Pulmonary artery endothelial cell (primary cell): ENCODE measurements at places on chromosomes 4 and X. TPM values are rescaled to one million over a fixed set of nuclear protein-coding genes. Genes with fewer than 3 reads are reported as not detected.

- DNase-seq: no peak
These were observed 11.7 kb downstream of the PROM1 start for GRCh38 chr4:16072168-16072567.

DNA sequence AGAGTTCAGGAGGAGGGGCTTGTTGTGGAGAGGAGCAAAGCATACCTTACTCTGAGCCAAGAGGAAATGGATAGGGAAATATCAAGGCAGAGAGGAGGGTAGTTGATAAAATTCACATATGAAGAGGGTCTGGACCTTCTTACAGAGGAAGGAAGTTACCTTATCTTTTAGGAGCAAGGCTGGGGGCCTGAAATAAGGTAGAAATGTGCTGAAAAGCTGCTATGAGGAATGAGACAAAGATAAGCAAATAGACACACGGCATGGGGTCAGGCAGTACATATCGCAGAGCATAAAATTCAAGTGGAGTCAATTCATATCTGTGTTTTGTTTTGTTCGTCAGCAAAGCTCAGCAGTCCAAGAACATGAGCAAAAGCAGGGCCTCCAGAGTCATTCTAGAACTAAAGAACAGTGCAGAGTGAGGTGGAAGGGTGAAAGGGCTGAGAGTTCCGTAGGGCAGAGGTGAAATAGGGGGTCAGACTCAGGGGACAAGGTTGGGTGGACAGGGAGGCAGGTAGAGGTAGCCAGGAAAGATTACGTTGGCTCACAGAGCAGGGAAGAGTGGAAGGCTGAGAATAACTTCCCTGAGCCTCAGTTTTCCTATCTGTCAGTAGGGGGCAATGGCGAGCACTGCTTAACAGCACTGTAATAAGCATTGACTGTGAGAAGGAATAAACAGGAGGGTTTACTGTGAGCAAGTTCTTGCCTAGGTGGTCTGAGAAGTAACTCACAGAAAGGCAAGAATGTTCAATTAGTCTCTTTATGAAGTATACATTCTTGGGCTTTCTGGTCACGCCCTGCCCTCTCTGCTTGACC lies 9.2 kb downstream of the VSIG4 start:
- no peak for DNase-seq

The IL3RA gene
- total RNA-seq: 20.2 and 28.2 TPM in 2 replicates

DNA sequence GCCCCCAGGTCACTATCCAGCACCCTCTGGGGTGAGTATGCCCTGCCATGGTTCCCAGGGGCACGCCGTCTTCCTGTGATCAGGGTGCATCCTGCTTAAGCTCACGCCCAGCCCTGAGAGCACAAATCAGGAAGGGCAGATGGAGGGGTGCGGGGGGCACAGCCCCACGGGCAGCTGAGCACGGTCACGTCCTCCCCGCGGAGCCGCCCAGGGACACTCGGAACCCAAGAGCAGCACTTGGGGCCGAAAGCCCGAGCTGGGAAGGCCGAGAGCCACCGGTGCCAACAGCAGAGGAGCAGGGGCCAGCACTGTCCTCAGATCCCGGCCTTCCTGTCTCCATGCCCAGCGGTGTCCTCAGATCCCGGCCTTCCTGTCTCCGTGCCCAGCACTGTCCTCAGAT lies 21.5 kb downstream of the NELFA start:
- DNase-seq: no peak

GRCh38 chr4:66930206-66930605 lies 615.1 kb downstream of the CENPC start:
- DNase-seq: no peak

The ESX1 gene
- not detected in 2 replicates for total RNA-seq

The PPP1R2C gene
- total RNA-seq: not detected in 2 replicates

The ASMT gene
- total RNA-seq: not detected in 2 replicates

DNA sequence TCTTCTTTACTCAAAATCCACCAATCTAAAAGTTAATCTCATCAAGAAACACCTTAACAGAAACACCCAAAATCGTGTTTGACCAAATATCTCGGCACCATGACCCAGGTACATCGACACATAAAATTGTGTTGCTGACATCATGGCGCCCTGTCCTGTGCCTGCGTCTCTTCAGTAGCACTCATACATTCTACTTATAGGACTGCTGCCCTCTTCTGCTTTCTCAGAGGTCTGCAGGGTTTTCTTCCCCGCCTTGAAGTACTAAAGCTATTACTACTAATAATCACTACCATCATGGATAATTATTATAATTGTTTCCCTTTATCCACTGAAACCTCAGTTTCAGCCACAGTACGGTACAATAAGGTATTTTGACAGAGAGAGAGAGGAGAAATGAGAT lies 1403.1 kb upstream of the TENM3 start:
- no peak for DNase-seq

- DNase-seq: no peak
These were observed 255.4 kb downstream of the SPANXN1 start for GRCh38 chrX:145502670-145503069.
